Activated CD4-positive, alpha-beta T cell treated with anti-CD3 and anti-CD28 coated beads, Interleukin-2, amount 10 ng/mL, durations not matched to agents 24 days and 14 days (primary cell): ENCODE measurements at places on chromosomes 6 and 20. TPM values are rescaled to one million over a fixed set of nuclear protein-coding genes. Genes with fewer than 3 reads are reported as not detected.
A peak's percentile ranks its signal among the peaks of the same experiment; 100 is the strongest.

GRCh38 chr6:41821266-41821665 lies 33.8 kb downstream of the TOMM6 start:
- DNase-seq, result no peak

DNA sequence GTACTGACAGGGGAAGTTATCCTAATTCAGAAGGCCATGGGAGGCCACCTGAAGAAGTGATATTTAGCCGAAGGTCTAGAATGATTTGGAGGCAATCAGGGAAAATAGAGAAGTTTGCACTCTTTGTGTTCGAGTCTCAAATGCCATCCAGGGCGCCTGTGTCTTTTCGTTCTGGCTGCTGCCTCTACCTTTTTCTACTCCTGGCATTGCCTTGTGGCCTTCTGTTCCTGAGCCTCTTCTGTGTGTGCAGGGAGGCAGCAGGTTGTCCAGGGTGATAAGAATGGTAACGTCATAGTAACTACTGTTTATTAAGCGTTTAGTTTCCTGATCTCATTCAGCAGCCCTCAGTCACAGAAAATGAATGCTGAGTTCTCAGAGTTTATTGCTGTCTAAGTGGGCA lies 252.1 kb downstream of the FARS2 start:
- DNase-seq, result no peak

The RNF144B gene
- 0.19 and 0.40 TPM in 2 replicates for total RNA-seq

The KCNG1 gene
- total RNA-seq, result 9.8 and 12.3 TPM in 2 replicates

The MYB gene
- total RNA-seq, result 44.1 and 44.2 TPM in 2 replicates

DNA sequence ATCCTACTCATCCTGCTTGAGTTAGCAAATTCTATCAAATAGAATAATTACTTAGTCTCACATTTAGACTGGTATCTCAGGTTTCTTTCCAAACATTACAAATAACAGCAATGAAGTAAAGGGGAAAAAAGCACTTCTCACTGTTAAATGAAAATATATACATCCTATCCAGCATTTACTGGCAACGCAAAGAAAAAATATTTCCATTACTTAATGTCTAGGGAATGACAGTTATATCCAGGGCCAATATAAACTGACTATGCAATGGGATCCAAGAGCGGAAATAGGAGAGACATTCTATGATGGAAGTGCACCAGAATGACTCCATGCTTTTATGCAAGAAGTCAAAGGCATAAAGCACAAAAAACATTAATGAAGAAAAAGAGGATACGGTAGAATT lies 60.3 kb downstream of the ME1 start:
- no peak for DNase-seq

GRCh38 chr6:38024908-38025307 lies 205.4 kb downstream of the ZFAND3 start:
- DNase-seq, result no peak

DNA sequence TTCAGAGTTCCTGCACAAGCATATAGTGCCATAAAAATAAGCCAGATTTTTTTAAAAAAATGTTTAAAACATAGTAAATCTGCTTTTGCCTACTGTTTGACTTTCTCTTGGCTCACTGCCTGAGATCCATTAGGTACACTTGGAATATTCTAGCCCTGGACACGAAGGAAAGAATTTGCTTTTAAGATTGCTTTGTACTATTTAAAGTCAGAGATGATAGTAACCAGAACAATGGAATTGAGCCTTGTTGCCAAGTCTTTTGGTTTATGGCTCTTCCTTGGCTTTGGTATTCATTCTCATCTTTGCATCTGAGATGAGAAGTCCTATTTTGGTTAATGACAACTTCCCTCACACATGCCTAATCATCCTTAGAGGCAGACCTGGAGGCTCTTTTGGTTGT lies 32.4 kb downstream of the CNR1 start:
- DNase-seq, result no peak

The PEX6 gene
- total RNA-seq, result 24.0 and 24.1 TPM in 2 replicates

- no peak for DNase-seq
Measured at GRCh38 chr6:88380083-88380482, 213.9 kb upstream of the CNR1 start.

DNA sequence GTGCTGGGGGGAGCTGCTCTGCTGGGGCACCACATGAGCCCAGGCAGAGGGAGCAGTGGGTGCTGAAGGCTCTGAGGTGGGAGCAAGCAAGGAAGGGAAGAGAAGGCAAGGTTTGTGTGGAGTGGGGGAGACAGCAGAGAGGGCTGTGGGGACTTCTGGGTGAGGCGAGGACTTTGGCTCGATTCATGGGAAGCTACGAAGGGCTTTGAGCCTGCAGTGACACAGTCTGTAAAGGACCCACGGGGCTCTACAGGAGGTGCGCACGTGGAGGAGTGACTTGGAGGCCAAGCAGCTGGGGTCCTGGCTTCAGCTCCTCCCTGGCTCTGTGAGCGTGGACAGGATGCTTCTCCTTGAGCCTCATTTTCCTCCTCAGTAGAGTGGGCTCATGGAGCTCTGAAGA lies 29.1 kb upstream of the CSNK2A1 start:
- no peak for DNase-seq

GRCh38 chr20:37007898-37008649 lies 56.6 kb upstream of the SAMHD1 start:
- peak; percentile 79 for DNase-seq

DNA sequence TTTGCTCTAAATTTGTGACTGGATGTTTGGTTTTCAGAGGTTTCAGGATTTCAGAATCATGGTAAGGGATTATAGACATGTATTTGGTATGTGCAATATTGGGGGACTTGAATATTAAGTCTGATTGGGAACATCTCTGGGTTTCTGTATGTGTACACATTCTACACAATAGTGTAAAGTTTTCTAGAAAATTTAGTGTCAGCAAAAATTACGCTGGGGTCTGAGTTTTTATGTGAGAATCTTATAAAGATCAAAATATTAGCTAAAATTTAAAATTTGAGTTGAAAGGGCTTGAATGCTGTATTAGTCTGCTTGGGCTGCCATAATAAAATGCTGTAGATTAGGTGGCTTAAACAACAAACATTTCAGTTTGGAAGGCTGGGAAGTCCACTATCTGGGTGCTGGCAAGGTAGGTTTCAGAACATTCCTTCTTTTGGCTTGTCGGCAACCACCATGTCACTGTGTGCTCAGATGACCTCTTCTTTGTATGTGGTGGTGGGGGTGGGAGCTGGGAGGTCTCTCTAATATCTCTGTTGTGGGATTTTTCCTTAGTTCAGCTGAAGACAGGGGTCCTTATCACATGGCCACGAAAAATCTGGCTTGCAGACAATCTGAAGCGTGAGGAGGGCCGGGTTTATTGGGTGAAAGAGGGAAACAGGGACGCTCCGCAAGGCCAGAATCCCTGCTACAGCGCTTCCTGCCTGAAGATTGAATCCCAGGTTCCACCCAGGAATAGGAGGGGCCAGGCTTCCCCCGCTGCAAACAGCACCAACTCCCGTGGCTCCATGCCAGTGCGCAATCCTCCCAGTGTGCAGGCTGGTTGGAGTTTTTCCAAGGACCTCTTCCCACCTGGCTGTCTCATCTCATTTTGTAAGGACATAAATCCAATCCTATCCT lies 299.7 kb downstream of the PLCB1 start:
- DNase-seq, result no peak

DNA sequence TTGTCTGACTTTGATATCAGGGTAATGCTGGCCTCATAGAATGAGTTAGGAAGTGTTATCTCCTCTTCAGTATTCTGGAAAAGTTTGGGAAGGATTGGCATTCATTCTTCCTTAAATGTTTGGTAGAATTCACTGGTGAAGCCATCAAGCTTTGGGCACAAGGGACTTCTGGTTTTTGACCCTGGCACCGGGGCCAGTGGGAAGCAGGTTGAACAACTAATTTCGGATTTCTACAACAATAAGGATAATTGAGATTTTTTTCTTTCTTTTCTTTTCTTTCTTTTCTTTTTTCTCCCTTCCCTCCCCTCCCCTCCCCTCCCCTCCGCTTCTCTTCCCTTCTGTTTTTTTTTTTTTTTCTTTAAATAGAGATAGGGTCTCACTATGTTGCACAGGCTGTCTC lies 70.4 kb downstream of the EFCAB8 start:
- DNase-seq, result no peak
